ENCODE measurements at places on chromosomes 11 and 22.
A peak's percentile ranks its signal among the peaks of the same experiment; 100 is the strongest.

GRCh38 chr22:43541462-43542407 lies 129.9 kb downstream of the MPPED1 start:
- no peak for DNase-seq

DNA sequence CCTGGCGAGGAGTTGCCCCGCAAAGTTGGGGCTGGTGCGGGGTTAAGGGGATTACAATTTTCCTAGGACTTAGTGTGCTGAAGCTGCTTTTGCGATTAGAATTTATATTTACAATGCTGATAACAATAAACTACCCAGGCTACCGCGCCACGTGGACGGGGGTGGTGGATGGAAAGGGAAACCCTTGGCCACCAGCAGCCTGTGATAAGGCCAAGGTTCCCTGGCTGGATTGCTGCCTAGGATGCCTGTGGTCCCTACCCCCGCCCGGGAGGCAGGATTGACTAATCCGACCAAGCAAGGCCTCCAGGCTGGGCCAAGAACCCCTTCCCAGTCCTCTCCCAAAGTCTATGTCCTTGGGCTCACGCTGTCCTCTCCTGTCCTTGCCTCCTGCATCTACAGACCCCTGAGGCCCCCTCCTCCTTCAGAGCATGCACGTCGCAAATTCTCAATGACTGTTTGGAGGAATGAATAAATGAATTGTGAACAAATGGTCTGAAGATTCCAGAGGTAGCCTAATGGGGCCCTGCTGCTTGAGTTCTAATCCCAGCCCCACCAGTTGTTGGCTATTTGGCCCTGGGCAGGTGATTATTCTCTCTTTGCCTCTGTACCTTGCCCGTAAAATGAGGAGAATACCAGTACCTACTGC lies 7.6 kb upstream of the CHKA start:
- DNase-seq, result no peak

- DNase-seq, result no peak
Observed at GRCh38 chr11:32016111-32016510, 74.8 kb upstream of the RCN1 start.

- no peak for DNase-seq
Observed at GRCh38 chr11:16946477-16947282, 67.5 kb downstream of the PLEKHA7 start.

- no peak for DNase-seq
Observed at GRCh38 chr11:76638270-76639197, 32.0 kb downstream of the LRRC32 start.

DNA sequence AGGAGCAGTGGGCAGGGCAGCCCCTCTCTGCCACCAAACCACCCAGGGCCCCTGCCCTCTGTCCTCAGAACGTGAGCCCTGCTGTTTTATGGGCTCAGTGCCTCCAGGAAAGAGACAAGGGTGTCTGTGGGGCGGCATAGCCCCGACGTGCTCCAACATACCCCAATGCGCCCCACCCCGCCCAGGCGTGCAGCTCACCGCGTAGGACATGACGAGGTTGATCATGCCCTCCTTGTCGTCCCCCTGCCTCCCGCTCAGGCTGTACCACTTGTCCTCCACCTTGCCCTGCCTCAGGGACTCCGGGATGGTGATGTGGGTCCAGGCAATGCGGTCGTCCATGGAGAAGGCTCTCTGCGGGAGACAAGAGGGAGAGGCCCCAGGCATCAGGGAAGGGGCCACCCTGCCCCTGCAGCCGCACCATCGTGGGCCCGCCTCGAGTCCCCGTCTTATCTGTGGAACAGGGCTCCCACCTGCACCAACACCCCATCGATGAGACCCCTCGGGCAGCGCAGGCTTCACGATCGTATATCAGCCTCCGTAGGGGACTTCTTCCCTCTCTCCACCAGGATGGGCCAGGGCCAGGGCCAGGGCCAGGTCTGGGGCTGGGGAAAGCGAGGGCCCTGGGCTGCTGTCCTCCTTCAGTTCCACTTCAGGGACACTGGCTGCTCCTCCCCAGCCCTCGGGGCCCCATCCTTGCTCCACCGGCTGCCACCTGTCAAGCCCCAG lies 20.8 kb downstream of the TOLLIP start:
- no peak for DNase-seq

- no peak for DNase-seq
Observed at GRCh38 chr11:75498556-75499255, 27.0 kb downstream of the GDPD5 start.

DNA sequence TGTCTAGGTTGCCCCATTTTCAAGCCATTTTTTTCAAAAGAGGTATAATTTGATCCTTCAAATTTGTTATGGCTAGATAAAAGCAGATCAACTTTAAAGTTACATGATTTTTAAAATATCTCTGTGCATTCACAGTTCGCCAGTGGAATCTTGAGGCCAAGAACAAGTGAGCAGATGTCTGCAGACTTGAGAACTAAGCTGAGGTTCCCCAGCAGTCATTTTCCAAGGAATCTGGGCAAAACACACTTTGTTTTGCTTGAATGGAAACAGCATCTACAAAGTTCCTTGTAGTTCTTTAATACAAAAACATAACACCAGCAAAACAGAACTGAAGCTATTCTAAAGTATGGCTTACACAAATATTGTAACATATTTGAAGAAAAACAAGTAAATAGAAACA lies 7.7 kb downstream of the MPPED2 start:
- no peak for DNase-seq

- DNase-seq, result no peak
Observed at GRCh38 chr11:40506226-40506625, 953.2 kb downstream of the LRRC4C start.

DNA sequence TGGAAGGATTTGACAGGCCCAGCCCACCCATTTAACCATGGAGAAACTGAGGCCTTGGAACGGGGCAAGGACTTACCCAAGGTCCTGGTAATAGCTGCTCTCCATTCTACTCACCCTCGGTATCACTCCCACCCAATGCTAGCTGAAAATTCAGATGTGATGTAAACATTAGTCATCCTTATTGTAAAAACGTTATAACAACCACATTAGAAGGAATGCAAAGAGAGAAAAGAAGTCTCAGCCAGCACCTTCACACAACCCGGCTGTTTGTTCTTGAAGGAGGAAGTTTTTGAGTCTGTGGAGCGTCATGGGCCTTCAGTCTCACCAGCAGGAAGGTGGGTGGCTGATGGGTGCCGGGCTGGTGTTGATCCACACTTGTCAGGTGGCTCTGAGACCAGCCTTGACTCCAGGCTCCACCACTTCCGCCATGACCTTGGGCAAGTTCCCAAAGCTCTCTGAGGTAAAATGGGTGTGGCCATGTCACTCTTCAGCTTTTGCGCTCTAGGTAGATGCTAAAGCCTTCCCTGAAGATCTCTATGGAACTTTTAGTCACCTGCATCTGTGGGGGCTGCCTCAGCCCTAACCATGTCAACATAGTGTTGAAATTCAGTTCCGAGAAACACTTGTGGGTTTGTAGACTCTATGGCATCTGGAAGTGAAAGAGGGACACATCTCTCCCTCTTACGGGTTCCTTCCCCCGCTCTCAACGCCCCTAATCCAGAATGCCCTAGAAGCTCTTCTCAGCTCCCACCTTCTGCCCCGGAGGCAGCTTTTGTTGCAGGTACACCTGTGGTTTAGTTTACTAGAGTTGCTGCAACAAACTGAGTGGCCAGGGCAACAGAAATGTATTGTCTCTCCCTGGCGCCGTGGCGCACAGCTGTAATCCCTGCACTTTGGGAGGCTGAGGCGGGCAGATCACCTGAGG lies 14.8 kb downstream of the CD6 start:
- DNase-seq, result peak; percentile 76

DNA sequence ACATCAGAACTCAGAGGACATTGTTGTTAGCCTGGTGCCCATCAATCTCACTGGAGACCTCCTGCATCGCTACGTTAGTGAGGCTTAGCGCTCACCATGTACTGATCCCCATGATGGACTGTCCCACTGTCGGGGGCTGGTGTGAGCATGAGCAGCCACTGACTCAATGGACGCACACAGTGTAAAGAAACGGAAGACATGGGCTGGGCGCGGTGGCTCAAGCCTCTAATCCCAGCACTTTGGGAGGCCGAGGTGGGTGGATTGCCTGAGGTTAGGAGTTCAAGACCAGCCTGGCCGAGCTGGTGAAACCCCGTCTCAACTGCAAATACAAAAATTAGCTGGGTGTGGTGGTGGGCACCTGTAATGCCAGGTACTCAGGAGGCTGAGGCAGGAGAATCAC lies 112.9 kb downstream of the CRYBB2 start:
- no peak for DNase-seq

DNA sequence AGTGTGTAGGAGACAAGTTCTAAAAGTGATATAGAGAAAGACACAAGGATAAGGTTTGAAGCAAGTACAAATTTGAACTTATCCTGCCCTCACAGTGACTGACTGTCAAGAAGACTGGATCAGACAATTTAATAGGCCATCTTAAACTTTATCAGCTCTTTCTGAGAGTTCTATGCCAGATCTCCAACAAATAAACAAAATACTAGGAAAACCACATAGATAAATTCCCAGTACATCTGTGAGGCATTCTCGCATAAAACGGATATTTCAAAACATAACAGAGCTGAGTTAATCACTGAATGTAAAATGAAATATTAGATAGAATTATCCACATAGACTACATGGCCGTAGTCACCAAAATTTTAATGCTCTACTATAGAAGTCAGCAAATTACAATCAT lies 120.9 kb upstream of the LUZP2 start:
- no peak for DNase-seq

GRCh38 chr11:44899959-44900358 lies 50.7 kb downstream of the TP53I11 start:
- no peak for DNase-seq

- DNase-seq, result no peak
Observed at GRCh38 chr11:117819096-117820040, 5.2 kb downstream of the FXYD2 start.

DNA sequence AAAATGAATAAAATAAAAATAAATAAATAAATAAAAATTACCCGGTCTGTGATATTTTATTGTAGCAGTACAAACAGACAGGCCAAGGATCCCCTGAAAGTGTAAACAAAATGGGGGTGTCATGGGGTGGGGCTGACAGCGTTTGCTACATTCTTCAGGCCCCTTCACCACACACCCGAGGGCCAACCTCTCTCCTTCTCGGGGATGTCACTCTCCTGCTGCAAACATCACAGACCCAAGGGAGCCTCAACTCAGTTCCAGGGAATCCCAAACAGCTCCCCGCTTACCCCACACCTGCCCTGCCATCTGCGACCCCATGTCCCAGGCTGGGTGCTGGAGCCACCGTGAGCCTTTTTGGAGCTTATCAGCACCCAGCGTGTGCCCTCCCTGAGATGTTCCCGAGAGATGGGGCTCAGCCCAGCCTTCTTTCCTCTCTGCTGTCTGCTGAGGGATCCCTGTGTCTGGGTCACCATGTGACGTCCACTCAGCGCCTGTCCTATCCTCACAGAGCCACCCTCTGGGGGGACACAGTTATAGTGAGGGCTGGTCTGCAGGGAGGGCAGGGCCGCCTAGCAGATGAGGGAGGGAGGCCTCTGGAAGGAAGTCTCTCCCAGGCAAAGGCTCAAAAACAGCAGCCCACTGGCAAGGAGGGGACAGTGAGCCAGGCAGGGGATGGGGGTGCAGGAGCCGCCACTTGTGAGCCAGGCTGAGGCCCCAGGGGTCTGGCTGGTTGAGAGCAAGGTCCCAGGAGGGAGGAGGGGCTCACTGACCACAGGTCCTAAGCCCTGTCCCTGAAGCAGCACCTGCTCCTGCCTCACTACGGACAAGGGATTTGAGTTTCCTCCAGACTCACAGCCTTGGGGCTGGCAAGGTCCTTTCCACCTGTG lies 1041.6 kb downstream of the BRD1 start:
- DNase-seq, result no peak

DNA sequence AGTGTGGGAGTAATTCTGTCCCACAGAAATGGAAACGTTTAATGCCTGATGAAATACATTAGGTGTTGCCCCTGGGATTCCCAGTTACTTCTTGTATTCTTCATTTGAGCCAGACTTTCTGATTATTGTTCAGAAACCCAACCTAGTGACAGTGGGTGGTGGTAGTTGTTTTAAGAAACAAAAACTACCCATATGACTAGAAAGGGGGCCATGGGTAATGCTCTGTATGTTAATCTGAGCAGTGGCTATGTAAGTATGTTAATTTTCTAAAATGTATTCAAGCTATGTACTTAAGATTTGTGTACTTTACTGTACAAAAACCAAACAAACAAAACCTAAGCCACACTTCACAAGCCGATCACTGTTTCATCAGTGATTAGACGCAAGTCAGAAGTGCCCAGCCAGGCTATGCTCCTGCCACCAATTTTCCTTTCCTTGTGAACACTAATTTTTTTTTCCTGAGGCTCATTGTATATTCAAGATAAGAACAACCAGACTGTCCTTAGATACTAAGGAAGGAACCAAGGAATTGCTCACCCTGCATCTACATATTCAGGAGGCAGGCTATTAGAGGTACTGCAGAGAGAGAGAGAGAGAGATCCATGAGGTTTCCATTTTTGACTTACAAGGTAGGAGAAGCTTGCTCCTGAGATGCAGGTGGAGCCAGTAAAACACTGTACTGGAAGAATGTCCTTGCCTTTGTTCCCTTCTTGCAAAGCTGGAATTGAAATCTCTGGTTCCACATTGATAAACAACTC lies 122.7 kb downstream of the DBX1 start:
- DNase-seq, result no peak

- no peak for DNase-seq
Observed at GRCh38 chr11:95138448-95138847, 48.8 kb downstream of the ENDOD1 start.

DNA sequence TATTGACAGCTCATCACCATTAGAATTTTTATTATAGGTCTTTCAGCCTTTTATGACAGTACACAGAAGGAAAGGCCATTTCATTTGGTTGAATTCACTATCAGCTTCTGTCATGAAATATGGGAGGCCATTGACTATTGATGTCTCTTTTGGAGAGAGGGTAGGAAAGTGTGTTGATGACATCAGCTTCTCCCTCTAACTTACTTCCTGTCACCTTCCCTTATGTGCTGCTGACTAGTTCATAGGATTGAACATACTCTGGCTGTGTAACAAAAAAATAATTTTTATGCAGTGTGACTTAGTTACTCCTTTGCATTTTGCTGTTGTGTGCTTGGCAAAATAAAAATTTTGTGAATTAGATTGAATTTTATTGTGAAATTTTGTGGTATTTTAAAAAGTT lies 769.2 kb downstream of the METTL15 start:
- DNase-seq, result no peak

GRCh38 chr11:841981-842369 lies 354 bp downstream of the POLR2L start:
- DNase-seq, result no peak

- DNase-seq, result no peak
Observed at GRCh38 chr11:86803136-86804045, 3.0 kb downstream of the PRSS23 start.

- DNase-seq, result no peak
Observed at GRCh38 chr11:86418917-86419316, 44.2 kb downstream of the CCDC81 start.

- DNase-seq, result no peak
Observed at GRCh38 chr11:32154275-32154674, 63.4 kb downstream of the RCN1 start.

- DNase-seq, result no peak
Observed at GRCh38 chr11:67999201-67999629, 4.7 kb downstream of the UNC93B1 start.

GRCh38 chr11:115766561-115766960 lies 262.3 kb upstream of the CADM1 start:
- no peak for DNase-seq
